Activated CD4-positive, CD25-positive, alpha-beta regulatory T cell treated with anti-CD3 and anti-CD28 coated beads, Interleukin-2, amount 50 U/mL, for 16 hours (primary cell): ENCODE measurements at places on chromosomes 7 and 10.

- DNase-seq: no peak
Observed at GRCh38 chr7:149735181-149735602, 38.2 kb downstream of the ZNF467 start.

DNA sequence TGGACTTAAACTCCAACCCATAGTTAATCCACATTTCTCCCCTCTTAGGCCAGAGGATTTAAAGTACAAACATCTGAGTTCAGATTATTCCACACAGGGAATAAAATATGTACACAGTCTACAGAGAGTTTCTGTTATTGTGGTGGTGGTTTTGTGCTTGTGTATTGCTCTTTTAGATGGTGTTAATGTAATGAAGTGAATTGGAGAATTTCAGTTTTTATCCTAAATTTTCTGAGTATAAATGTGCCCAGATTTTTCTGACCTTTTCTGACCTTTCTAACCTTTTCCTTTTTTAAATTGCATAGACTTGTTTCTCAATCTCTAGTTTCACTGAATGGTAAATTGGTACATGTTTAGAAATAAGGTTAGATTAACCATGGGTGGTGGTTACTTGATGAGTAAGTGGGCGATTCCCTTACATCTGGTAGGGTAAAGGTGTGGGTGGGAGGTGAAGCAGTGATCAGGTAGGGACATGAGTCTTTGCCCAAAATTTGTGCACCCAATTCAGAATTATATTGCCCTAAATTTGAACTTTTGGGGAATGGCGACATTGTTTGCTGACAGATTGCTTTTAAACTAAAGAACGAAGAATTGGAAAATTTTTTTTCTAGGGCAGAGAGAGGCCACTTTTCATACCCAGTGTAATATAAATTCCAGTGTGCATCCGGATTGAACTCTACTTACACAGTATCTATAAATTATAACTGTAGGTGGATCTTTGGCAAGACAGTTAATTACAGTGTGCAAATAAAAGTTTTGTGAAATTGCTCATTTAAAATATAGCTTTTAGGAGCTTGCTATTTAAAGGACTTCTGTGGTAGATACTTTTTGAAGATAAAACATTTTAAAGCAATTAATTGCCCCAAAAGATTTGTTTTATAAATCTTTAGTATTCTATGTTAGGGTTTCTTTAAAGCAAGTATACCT lies 62.2 kb downstream of the ST7 start:
- DNase-seq: no peak

GRCh38 chr10:28878236-28878970 lies 201.1 kb downstream of the BAMBI start:
- DNase-seq: no peak

GRCh38 chr7:119514326-119514725 lies 758.6 kb upstream of the KCND2 start:
- no peak for DNase-seq

DNA sequence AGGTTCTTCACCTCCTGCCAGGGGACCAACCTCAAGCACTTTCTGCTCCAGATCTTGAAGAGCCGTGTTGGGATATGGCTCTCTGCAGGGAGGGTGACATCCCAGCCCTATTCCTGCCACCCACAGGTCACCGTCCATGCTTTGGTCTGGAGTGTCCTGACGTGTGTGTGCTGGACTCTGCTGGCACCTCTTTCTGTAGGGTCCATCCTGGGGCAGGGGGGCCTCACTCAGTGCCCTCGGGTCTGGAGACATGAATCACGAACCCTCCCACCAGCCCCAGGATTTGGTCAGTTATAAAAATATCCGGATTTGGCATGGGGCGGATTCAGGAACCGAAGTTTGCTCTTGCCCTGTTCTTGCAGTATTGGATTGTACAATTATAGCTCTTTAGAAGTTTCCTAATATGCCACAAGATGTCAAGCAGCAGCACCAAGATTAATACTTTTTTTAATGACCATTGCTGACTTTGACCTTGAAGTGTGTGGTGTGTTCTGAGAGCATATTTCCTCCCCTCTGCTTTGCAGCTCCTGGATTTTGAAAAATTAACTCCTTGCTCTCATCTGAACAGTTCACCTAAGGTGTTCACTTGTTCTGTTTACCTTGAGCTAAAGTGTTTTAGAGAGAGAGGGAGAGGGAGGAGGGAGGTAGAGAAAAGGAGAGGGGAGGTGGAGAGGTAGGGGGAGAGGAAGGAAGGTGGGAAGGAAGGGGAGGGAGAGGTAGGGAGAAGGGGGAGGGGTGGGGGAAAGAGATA lies 95.4 kb upstream of the SHH start:
- DNase-seq: no peak
